Heart right ventricle (tissue), 16 donors: ENCODE measurements at places on chromosomes 7 and 10. TPM values are rescaled to one million over a fixed set of nuclear protein-coding genes. Genes with fewer than 3 reads are reported as not detected.

AKR1C4 gene
- not detected for polyA plus RNA-seq

NUTM2A gene
- 6.8 TPM for polyA plus RNA-seq

DNA sequence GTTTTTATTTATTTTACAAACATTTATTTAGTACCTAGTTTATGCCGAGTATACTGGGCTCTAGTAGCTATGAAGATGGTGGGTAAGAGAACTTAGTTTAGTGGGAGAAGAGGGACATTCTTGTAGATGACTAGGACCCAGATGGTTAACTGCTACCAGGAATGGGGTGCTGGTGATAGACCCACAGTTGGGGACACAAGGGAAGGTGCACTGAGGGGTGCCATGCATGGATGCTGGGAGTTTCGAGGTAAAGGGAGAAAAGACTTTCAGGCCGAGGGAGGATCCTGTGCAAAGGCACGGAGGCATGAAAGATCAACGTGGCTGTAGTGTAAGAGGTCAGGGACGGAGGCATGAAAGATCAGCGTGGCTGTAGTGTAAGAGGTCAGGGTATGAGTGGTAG, 204.2 kb upstream of the HABP2 start:
- DNase-seq = no peak
- H3K4me3 ChIP-seq = no peak overlapping the region
- H3K4me1 ChIP-seq = no peaks in the 10 kb centered on the region
- no peaks in the 10 kb centered on the region for H3K36me3 ChIP-seq
- H3K27ac ChIP-seq = no peak overlapping the region

- no peak overlapping the region for H3K4me3 ChIP-seq
- DNase-seq = no peak
- no peak overlapping the region for H3K27ac ChIP-seq
- H3K36me3 ChIP-seq = peaks cover 95% of the 10 kb centered on the region
- no peaks in the 10 kb centered on the region for H3K27me3 ChIP-seq
- H3K4me1 ChIP-seq = no peaks in the 10 kb centered on the region
These were observed 52.2 kb downstream of the SND1 start for GRCh38 chr7:127704211-127704610.

GRCh38 chr10:96043033-96043892, at the start of gene CCNJ:
TSS of gene CCNJ (plus strand) at chr10:96043583. CDS start at chr10:96044394, 811 bp downstream.
- H3K4me3 ChIP-seq = peak within 1 kb of the TSS; percentile 81
- H3K4me1 ChIP-seq = peaks cover 23% of the 10 kb centered on the region

- no peaks in the 10 kb centered on the region for H3K36me3 ChIP-seq
- peaks cover 10% of the 10 kb centered on the region for H3K27me3 ChIP-seq
- no peaks in the 10 kb centered on the region for H3K4me1 ChIP-seq
These were observed 245.4 kb downstream of the AUTS2 start for GRCh38 chr7:69843653-69844052.

CRYGN gene
- 0.29 TPM for polyA plus RNA-seq

GRCh38 chr10:71748671-71749191, 24.6 kb downstream of the VSIR start:
- no peak overlapping the region for H3K4me3 ChIP-seq
- no peaks in the 10 kb centered on the region for H3K27me3 ChIP-seq
- DNase-seq = peak; percentile 81
- peak overlapping the region; percentile 91 for H3K27ac ChIP-seq
- peaks cover 6% of the 10 kb centered on the region for H3K36me3 ChIP-seq

DNA sequence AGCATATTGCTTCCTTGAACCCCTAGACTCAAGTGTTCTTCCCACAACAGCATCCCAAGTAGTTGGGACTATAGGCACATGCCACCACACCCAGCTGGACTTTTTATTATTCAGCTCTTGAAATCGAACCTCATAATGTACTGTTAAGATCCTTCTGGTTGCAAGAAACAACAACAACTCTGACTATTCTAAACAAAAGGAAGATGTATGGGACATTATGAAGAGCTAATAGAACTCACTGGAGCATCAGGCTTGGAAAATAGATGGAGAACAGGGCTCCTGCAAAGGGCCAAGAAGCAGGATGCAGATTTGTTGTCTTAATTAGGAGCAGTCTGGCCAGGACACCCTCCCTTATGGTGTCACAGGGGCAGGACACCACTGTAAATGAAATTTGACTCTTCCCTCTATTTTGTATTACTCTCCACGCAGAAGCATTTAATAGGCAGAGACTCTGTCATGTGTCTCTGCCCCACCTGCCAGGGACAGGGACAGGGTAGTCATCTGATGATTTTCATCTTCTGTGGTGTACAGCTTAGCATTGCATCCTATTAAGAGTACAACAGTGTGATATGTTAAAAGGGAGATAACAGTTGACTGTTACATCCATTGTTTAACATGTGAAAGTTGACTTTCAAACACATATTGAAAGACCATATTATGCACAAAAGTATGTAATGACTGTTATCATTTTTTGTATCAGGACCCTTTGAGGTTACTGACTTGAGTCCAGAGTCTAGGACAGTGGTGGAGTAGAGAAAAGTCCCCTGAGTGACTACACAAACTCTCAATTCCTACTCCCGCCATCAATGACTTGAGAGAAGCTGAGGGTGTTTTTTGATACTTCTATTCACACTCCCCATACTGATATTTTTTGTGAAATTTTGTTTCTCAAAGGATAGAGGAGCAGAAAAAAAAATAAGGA, 157.3 kb downstream of the LRRC4 start:
- H3K4me3 ChIP-seq = no peak overlapping the region
- no peaks in the 10 kb centered on the region for H3K36me3 ChIP-seq
- H3K27me3 ChIP-seq = no peaks in the 10 kb centered on the region
- peaks cover 6% of the 10 kb centered on the region for H3K4me1 ChIP-seq
- H3K27ac ChIP-seq = no peak overlapping the region

UFSP1 gene
- polyA plus RNA-seq = 3.4 TPM

- H3K4me1 ChIP-seq = peaks cover 47% of the 10 kb centered on the region
- DNase-seq = no peak
- H3K4me3 ChIP-seq = peak overlapping the region; percentile 41
- H3K36me3 ChIP-seq = no peaks in the 10 kb centered on the region
- H3K27me3 ChIP-seq = no peaks in the 10 kb centered on the region
These were observed 130.8 kb downstream of the PRPF18 start for GRCh38 chr10:13717571-13717935.

TBC1D12 gene
- 22.9 TPM for polyA plus RNA-seq

DNA sequence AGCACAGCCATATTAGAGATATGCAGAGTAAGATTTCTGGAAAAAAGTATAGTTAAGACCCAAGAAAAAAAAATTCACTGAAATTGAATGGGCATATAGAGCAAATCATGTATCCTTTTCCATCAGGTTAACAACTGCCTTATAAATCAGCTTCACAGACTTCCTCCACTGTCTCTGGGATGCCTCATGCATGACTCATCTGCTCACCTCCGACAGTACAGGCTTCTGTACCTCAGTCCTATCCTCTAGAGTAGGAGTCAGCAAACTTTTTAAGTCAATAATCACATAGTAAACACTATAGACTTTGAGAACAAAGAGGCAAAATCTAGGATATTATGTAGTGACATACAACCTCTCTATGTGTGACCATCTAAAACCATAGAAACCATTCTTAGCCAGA, 211.6 kb upstream of the SP8 start:
- no peaks in the 10 kb centered on the region for H3K27me3 ChIP-seq
- no peak overlapping the region for H3K4me3 ChIP-seq
- H3K27ac ChIP-seq = no peak overlapping the region
- H3K4me1 ChIP-seq = no peaks in the 10 kb centered on the region
- DNase-seq = no peak

TAC1 gene
- polyA plus RNA-seq = 0.06 TPM

GRCh38 chr7:65325793-65326432, 47.7 kb upstream of the ZNF92 start:
- no peak overlapping the region for H3K27ac ChIP-seq
- DNase-seq = no peak
- H3K4me1 ChIP-seq = no peaks in the 10 kb centered on the region
- H3K36me3 ChIP-seq = no peaks in the 10 kb centered on the region

DNA sequence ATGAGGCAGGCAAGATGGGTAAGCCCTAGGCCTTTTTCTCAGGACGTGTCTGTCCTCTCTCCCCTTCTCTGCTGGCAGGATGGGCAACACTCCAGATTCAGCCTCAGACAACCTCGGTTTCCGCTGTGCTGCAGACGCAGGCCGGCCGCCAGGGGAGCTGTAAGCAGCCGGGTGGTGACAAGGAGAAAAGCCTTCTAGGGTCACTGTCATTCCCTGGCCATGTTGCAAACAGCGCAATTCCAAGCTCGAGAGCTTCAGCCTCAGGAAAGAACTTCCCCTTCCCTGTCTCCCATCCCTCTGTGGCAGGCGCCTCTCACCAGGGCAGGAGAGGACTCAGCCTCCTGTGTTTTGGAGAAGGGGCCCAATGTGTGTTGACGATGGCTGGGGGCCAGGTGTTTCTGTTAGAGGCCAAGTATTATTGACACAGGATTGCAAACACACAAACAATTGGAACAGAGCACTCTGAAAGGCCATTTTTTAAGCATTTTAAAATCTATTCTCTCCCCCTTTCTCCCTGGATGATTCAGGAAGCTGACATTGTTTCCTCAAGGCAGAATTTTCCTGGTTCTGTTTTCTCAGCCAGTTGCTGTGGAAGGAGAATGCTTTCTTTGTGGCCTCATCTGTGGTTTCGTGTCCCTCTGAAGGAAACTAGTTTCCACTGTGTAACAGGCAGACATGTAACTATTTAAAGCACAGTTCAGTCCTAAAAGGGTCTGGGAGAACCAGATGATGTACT, 13.1 kb downstream of the PHKG1 start:
- peaks cover 45% of the 10 kb centered on the region for H3K4me1 ChIP-seq
- peak; percentile 87 for DNase-seq
- no peak overlapping the region for H3K4me3 ChIP-seq
- no peaks in the 10 kb centered on the region for H3K36me3 ChIP-seq
- H3K27me3 ChIP-seq = no peaks in the 10 kb centered on the region

GRCh38 chr10:34528320-34528719, 286.8 kb downstream of the PARD3 start:
- no peak overlapping the region for H3K27ac ChIP-seq
- no peaks in the 10 kb centered on the region for H3K27me3 ChIP-seq
- H3K36me3 ChIP-seq = no peaks in the 10 kb centered on the region
- peaks cover 25% of the 10 kb centered on the region for H3K4me1 ChIP-seq
- DNase-seq = no peak

DNA sequence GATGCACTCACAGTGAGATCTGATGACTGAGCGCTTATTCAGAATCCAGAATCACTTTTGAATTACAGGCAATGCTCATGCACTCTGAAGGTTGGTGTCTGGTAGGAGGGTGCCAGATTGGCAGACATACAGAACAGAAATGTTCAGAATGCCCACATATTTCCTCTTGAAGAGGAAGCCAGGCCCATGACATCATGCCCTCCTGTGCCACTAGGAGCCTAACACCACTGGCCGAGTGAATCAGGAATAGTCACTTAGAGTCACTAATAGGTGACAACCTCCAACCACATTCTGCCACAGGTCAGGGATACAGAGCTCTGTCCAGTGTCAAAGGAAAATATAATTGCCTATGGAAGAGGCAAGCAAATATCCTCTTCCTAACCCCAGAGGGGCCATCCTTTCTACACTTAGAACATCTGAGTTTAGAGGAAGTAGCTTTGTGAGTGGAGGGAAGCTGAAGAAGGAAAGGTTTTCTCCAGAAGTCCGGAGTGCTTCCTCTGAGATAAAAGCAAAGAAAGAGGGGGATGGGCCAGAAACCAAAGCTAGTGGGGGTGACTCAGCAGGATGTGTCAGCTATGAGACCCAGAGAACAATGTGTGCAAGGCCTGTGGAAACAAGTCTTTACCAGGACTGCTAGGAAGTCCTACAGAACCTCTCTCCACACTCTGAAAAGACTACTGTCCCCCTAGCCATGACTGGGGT, 838.8 kb downstream of the GRID1 start:
- H3K27me3 ChIP-seq = no peaks in the 10 kb centered on the region
- no peak for DNase-seq
- no peaks in the 10 kb centered on the region for H3K4me1 ChIP-seq
- no peak overlapping the region for H3K4me3 ChIP-seq
- H3K36me3 ChIP-seq = no peaks in the 10 kb centered on the region
- H3K27ac ChIP-seq = no peak overlapping the region

DNA sequence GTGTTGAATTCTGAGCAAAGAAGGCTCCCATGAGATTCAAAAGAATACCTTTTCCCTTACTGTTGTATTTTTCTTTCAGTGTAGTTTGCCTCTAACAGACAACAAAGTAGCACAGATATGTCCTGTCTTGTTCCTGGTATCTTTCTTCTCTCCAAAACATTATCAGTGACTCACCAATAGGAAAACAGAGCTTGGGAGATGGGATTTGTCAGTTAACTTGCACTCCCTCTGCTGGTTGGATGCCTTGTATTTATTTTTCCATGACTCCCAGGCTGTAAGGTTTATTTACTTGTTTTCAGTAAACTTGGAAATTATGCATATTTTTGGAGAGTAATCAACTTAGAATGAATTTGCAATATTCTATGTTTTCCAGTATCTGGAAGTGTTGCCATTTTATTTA, 129.7 kb downstream of the SAMD9 start:
- H3K4me1 ChIP-seq = no peaks in the 10 kb centered on the region
- H3K27ac ChIP-seq = no peak overlapping the region
- DNase-seq = no peak
